NCI-H446 (cell line): ENCODE measurements at places on chromosomes 12 and 14.

DNA sequence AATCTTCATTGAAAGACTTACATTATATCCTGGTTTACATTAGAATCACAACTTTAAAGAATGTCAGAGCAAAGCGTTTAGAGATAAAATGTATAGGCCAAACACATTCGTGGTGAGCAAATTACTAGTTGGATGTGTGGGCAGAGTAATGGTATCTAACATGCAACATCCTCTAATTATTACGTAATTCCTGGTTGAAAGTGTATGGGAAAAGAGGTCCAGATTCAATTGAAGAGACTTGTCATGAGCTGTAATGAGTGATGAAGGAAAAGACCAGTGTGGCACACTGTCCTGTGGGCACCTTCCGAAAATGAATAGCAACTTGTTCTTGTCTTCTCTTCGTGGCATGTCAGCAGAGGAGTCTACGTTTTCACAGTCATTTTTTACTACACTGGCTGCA is 192.8 kb downstream of the LRIG3 start:
- DNase-seq: no peak

DNA sequence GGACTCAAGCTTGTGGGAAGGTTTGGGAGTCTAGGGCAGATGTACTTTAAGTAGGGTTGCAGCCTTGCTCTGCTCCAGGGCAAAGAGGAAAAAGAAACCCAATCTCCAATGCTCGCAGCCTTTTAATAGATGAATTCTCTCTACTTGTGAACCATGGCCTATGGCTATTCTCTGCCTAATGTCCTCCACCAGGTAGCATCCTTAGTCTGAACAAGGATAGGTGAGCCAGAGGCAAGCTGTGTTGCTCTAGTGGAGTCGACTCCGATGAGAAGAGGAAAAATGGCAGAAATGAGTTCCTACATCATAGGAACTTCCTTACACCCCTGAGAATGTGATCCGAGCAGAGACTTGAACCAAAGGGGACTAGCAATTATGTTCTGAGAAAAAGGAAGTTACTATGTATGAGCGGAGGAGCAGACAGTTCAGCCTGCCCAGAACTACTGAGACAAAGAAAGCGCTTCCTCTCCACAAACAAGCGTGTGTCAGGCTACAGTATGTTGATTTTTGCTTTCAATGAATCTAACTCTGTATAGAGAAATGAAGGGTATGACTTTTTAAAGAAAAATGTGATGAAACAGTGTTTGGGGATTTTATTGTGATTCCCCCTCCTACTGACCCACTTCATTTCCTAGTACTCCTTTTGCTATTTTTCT is 153.6 kb upstream of the ARID2 start:
- DNase-seq: no peak

- DNase-seq: no peak
Measured at GRCh38 chr12:114405519-114406271, at the start of gene TBX5. Gene TBX5 (minus strand): TSS chr12:114406144. CDS start chr12:114403898, 2,246 bp downstream.

- DNase-seq: no peak
Measured at GRCh38 chr14:104184911-104185499, 46.6 kb downstream of the KIF26A start.

DNA sequence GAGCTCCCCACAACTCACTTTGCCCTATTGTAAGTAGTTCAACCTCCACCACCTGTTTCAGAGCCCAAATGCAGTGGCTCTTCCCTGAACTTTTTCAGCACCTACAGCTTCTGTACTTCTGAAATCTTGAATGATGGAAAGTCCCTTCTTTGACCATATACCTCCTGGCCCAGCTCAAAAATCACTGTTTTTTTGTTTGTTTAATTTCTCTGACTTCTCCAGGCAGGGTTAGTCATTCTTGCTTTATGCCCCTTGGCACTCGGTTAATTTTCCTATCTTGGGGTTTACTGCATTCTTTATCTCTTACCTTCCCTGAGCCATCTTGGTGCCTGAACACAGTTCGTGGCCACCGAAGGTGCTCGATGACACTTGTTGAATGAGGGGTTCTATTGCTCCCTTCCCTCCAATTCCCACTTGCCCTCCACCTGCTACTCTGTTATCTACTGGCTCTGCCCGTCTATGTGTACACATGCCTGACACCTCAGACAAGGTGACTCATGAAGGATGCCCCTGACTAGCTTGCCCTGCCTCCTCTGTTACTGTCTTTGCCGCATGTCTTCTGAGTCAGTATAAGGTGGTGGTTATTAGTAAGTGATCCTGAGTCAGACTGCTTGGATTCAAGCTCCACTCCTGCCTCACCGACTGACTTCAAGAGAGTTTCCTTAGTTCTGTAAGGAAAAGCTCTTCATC is 4.4 kb downstream of the AMHR2 start:
- no peak for DNase-seq

- no peak for DNase-seq
Measured at GRCh38 chr12:130705178-130705822, 10.8 kb downstream of the RIMBP2 start.

GRCh38 chr12:1810931-1811280 is 9.5 kb upstream of the LRTM2 start:
- no peak for DNase-seq

DNA sequence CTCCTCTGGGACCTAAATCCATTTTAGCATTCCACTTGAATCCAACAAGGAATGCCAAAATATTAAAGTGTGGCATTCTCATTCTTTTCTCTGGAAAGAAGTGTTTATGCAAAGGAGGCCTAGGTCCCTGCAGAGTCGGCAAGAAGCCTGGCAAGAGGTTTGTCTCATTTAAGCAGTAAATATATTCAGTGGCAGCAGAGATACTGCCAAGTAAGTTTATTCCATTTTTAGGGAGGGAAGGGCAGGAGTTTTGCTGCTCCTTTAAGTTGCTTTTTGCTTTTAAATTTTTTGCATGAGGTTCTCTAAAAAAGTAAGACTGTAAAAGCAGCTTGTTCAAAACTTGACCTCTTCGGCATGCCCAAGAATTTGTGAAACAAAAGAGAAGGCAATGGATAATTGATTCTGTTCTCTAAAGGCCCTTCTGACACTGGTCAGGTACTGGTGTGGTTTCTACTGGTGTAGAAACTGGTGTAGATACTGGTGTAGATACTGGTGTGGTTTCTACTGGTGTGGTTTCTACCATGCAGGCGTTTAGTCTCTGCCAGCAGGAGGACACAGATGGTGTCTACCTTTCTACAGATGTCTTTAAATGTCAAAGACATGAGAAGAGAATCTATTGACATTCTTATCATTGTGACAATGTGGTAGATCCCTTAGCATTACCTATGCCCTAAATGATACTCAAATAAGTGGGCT is 107.3 kb downstream of the SAMD4A start:
- DNase-seq: no peak

DNA sequence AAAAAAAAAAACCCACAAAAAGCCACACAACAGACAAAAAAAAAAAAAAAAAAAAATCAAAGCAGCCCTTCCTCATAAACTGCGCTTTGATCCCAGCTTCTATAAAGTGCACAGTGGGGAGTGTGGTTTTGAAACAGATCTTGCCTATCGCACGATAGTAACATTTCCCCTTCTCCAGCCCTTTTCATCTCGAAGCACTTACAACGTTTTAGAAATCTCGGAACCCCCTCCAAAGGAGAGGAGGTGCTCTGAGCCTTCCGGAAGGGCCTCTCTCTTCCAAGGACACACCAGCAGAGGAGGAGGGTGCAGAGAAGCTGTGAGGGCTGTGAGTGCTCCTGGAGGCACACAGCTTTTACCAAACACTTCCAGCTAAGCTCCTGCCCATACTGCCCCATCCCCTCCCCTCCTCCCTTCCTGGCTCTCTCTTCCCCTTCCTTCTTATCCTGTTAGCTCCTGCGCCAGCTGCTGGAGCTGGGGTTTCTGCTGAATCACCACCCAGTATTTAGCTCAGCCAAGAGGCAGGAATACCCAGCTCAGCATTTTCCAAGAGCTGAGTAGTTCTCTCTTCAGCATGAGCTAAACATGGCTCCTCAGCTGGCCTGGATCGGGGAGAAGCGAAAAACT is 28.4 kb downstream of the SLC7A8 start:
- peak; percentile 35 for DNase-seq

DNA sequence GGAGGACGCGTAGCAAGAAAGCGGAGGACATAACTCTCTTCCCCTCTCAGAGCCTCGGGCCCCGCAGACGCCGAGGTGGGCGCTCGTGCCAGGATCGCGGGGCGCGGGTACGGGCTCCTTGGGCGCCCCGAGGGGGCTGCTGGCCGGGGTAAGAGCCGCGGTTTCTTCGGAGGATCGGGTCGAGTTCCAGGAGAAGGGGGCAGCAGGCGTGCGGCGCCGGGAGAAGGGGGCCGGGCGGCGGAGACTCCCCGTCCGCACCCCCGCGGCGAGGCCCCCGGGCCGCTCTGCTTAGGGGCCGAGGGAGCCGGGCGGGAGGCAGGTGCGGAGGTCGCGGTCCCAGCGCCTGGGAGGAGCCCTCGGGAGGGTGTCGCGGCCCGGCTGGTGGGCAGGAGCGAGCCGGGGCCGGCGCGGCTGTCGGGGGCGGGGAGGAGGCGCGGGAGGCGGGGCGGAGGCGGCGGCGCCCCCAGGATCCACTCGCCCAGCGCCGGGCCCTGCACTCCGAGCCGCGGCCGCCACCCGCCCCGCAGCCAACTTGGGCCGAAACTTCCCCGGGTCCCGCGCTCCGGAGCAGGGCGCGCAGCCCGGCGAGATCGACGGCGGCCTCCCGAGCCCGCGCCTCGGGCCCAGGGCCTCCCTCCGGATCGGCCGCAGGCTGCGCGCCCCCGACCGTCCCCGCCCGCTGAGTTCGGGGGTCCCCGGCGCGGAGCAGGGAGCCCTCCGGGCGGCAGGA is 64.4 kb downstream of the FBXL14 start:
- no peak for DNase-seq

GRCh38 chr12:83985084-83985483 is 927.5 kb downstream of the SLC6A15 start:
- DNase-seq: peak; percentile 12
